ENCODE measurements at places on chromosomes 5 and 9. TPM values are rescaled to one million over a fixed set of nuclear protein-coding genes. Genes with fewer than 3 reads are reported as not detected.

- no peak overlapping the region for H3K4me3 ChIP-seq
- H3K4me1 ChIP-seq, result no peaks in the 10 kb centered on the region
- H3K27ac ChIP-seq, result no peak overlapping the region
- H3K36me3 ChIP-seq, result no peaks in the 10 kb centered on the region
- no peak for DNase-seq
- no peaks in the 10 kb centered on the region for H3K27me3 ChIP-seq
Observed at GRCh38 chr5:53934151-53934820, 373.8 kb downstream of the NDUFS4 start.

Gene LRRC19
- not detected for total RNA-seq

GRCh38 chr5:160831801-160832200, 20.2 kb downstream of the ATP10B start:
- H3K4me1 ChIP-seq, result no peaks in the 10 kb centered on the region
- no peak overlapping the region for H3K4me3 ChIP-seq
- DNase-seq, result no peak
- peaks cover 5% of the 10 kb centered on the region for H3K36me3 ChIP-seq
- H3K27ac ChIP-seq, result no peak overlapping the region

Gene C9orf50
- not detected for total RNA-seq

DNA sequence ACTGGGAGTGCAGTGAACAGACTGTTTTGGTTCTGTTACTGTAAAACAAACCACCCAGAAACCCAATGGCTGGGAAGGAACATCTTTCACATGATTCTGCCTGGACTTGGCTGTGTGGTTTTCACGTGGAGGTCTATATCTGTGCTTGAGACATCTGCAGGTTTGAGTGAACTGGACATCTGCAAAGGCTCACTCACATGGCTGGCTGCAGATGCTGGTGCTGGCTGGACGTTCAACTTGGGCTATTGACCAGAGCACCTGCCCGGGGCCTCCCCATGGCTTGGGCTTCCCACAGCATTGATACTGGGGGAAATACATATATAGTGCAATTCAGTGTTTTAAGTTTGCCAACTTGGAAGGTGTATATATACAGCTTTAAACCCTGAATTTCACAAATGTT, 6.8 kb downstream of the CTSL start:
- H3K27me3 ChIP-seq, result peaks cover 32% of the 10 kb centered on the region
- DNase-seq, result no peak
- peaks cover 11% of the 10 kb centered on the region for H3K4me1 ChIP-seq
- H3K36me3 ChIP-seq, result peaks cover 1% of the 10 kb centered on the region

Gene TOR1A
- total RNA-seq, result 47.0 TPM

DNA sequence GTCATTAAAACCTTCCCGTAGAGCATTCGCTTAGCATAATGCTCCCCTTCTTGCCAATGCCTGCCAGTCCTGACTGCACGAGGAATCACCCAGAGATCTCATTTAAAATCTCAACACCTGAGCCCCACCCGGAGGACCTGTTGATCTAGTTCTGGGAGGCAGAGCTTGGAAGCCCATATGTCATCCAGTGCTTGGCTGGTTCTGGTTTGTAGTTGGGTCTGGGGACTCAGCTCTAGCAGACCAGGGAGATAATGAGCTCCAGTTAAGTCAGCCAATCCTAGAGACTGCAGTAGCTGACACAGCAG, 131.8 kb upstream of the DAP start:
- no peak for DNase-seq
- H3K36me3 ChIP-seq, result no peaks in the 10 kb centered on the region
- no peak overlapping the region for H3K27ac ChIP-seq
- peaks cover 6% of the 10 kb centered on the region for H3K27me3 ChIP-seq
- no peaks in the 10 kb centered on the region for H3K4me1 ChIP-seq

Gene PRUNE2
- 1.5 TPM for total RNA-seq

Gene LCP2
- total RNA-seq, result 190 TPM

Gene FGFR4
- total RNA-seq, result 1.1 TPM

DNA sequence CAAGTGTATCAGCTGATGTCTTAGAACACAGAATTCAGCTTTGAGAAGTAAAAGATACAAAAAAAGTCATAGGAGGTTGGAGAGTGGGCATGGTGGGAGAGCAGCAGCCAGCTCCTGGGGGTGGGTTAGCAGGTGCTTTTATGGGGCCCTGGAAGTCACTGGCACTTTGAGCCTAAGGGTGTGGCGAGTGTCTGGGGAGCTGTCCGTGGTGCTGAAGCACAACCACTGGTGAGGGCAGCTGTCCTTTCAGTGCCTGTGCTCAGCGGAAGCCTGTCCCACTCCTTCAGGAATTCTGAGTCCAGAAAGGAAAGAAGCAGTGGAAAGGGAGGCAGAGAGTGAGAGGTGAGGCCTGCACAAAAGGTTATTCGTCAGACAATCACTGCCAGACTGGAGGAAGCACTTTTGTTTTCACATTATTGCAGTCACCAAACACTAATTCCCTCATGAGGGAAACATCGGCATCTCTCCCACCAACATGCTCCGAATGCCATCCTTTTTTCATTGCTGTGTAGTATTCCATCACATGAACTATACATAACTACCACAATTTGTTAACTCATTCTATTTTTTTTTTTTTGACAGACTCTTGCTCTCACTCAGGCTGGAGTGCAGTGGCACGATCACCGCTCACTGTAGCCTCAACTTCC, 59.4 kb upstream of the RAPGEF1 start:
- H3K4me1 ChIP-seq, result no peaks in the 10 kb centered on the region
- no peak overlapping the region for H3K27ac ChIP-seq
- no peak overlapping the region for H3K4me3 ChIP-seq

GRCh38 chr5:128772356-128772755, 192.9 kb upstream of the SLC27A6 start:
- H3K4me1 ChIP-seq, result peaks cover 10% of the 10 kb centered on the region
- H3K27ac ChIP-seq, result no peak overlapping the region
- H3K36me3 ChIP-seq, result no peaks in the 10 kb centered on the region
- H3K27me3 ChIP-seq, result peaks cover 16% of the 10 kb centered on the region

Gene ZBED3
- 11.4 TPM for total RNA-seq

DNA sequence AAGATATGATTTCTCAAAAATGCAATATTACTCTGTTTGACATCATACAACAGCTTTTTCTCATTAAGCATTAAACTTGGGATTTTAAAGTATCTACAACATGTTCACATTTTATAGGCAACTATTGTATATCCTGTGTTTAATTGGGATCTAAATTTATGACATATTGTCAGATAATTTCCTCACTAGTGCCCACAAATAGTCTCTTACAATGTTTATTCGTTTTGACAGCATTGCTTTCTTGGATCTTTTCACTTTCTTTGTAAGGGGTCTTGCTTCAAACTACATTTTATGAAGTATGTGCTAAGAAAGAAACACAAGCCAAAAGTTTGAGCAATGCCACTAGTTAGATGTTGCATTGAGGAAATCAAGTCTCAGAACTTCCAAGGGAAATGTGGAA, 285.1 kb downstream of the TMEM167A start:
- H3K4me3 ChIP-seq, result no peak overlapping the region
- DNase-seq, result no peak
- no peaks in the 10 kb centered on the region for H3K36me3 ChIP-seq
- H3K27ac ChIP-seq, result no peak overlapping the region
- no peaks in the 10 kb centered on the region for H3K4me1 ChIP-seq

- H3K4me1 ChIP-seq, result no peaks in the 10 kb centered on the region
- DNase-seq, result no peak
- H3K4me3 ChIP-seq, result no peak overlapping the region
Observed at GRCh38 chr5:138933522-138934290, 58.6 kb upstream of the LRRTM2 start.

GRCh38 chr9:132018957-132019405, 60.7 kb downstream of the MED27 start:
- peaks cover 5% of the 10 kb centered on the region for H3K4me1 ChIP-seq
- H3K27ac ChIP-seq, result no peak overlapping the region
- no peak for DNase-seq
- H3K27me3 ChIP-seq, result no peaks in the 10 kb centered on the region
- H3K4me3 ChIP-seq, result no peak overlapping the region

DNA sequence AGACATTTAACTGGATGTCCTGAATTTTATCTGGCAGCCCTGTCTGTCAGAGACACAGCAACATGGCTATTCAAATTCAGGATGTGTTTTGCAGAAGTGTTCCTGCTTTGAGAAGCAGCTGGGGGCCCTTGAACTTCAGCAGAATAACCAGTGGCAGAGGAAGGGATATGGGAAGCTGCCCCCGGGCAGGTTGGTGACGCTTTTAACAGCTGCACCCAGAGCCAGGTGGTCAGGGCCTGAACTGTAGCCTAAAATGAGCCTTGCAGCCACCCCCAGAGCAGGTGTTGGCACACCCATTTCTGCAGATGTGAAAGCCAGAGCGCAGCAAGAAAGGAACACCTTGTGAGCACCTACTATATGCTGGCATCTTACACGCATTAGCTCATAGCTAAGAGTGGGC, 128.7 kb upstream of the BOD1 start:
- no peak overlapping the region for H3K4me3 ChIP-seq
- no peak overlapping the region for H3K27ac ChIP-seq
- no peaks in the 10 kb centered on the region for H3K36me3 ChIP-seq
- H3K27me3 ChIP-seq, result no peaks in the 10 kb centered on the region

Gene CYLC2
- not detected for total RNA-seq

Gene TUBB4B
- 128 TPM for total RNA-seq

DNA sequence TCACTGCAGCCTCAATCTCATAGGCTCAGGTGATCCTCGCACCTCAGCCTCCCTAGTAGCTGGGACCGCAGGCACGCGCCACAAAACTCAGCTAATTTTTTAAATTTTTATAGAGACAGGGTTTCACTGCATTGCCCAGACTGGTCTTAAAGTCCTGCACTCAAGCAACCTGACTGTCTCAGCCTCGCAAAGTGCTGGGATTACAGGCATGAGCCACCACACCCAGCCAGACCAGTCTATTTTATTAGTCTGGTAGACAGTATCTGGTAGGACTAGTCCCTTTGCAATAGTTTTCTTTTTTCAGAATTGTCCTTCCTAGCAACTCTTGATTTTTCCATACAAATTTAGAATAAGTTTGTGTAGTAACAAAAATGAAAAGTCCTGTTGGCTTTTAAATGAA, 14.1 kb upstream of the GPR150 start:
- H3K27me3 ChIP-seq, result no peaks in the 10 kb centered on the region
- H3K27ac ChIP-seq, result no peak overlapping the region
- no peak for DNase-seq
- H3K4me3 ChIP-seq, result no peak overlapping the region
- peaks cover 4% of the 10 kb centered on the region for H3K36me3 ChIP-seq

- H3K27ac ChIP-seq, result no peak overlapping the region
- no peaks in the 10 kb centered on the region for H3K36me3 ChIP-seq
- no peak overlapping the region for H3K4me3 ChIP-seq
- peaks cover 7% of the 10 kb centered on the region for H3K4me1 ChIP-seq
Observed at GRCh38 chr5:94901191-94901979, 282.9 kb downstream of the SLF1 start.

- H3K4me3 ChIP-seq, result no peak overlapping the region
- H3K27ac ChIP-seq, result no peak overlapping the region
- DNase-seq, result no peak
- no peaks in the 10 kb centered on the region for H3K4me1 ChIP-seq
- no peaks in the 10 kb centered on the region for H3K27me3 ChIP-seq
Observed at GRCh38 chr5:52685566-52685965, 102.2 kb upstream of the ITGA1 start.

DNA sequence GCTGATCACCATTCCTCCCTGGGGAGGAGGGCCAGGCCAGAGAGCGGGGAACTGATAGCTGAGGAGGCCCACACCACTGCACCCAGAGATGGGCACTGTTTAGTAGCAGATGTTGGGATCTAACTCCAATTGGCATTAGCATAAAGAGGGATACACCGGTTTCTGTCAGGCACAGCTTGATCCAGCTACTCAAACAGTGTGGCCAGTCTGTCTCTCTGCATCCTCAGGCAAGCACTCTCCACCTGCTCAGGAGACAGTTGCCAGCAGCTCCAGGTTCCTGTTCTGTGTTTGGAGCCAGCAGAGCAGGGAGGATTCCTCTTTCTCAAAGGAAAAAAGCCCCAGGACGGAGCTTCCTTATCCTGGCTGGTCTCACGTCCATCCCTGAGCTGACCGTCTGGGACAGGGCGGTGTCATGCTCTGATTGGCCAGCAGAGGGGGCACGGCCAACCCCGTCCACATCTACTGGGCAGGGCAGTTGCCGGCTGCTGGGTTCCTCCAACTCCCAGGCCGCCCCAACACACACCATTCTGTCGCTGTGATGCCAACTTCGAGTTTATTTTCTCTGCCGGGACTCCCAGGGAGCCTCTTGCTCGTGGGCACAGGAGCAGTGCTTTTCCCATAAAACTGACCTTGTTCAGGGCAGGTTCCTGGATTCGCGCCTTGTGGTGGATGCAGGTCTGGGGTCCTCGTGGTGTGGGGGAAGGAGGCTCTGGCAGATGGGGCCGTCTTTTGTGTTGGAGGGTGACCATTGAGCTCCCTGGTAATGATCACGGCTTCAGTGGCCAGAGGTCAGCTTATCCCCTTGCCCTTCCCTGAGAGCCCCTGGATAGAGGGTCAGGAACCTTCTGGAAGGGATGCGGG, 47.9 kb downstream of the COL5A1 start:
- H3K36me3 ChIP-seq, result no peaks in the 10 kb centered on the region
- H3K4me1 ChIP-seq, result no peaks in the 10 kb centered on the region
- no peaks in the 10 kb centered on the region for H3K27me3 ChIP-seq
- no peak overlapping the region for H3K4me3 ChIP-seq

DNA sequence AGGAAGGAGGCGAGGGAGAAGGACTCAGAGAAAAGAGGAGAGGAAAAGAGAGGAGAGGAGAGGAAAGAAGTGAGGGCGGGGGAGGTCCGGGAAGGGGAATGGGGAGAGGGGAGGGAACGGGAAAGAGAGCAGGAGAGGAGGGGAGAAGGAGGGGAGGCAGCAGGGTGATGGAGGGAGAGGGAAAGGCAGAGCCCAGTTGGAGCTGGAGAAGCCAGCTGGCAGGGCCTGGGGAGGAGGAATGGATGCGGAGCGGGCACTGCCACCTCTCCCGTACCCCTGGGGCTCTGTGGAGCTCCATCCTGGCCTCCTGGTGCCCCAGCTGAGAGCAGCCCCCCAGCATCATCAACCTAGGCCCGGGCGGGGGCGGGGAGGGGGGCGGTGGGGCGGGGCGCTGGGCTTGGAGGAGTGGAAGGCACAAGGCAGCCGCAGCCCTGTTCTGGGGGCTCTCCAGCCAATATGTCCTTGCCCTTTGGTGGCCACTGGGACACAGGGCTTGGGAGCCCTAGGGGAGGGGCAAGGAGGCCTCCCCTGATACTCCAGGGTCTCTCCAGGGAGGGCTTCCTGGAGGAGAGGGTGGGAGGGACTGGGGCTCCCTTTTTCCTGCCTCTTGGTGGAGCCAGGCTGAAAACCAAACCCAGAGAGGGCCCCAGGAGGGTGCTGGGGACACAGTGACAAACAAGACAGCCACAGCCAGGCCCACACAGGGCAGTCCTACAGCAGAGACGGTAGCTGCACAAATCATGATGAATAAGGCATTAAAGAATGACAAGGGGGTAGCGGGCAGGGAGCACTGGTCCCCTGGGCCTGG, 123.7 kb downstream of the C9orf50 start:
- H3K4me3 ChIP-seq, result peak overlapping the region; percentile 84
- peaks cover 7% of the 10 kb centered on the region for H3K36me3 ChIP-seq

GRCh38 chr9:30815585-30815984, 1568.9 kb upstream of the ACO1 start:
- H3K4me3 ChIP-seq, result no peak overlapping the region
- H3K4me1 ChIP-seq, result no peaks in the 10 kb centered on the region

- H3K27ac ChIP-seq, result no peak overlapping the region
- H3K36me3 ChIP-seq, result no peaks in the 10 kb centered on the region
- no peak for DNase-seq
- H3K4me3 ChIP-seq, result no peak overlapping the region
- no peaks in the 10 kb centered on the region for H3K4me1 ChIP-seq
- peaks cover 8% of the 10 kb centered on the region for H3K27me3 ChIP-seq
Observed at GRCh38 chr5:151005950-151006576, 14.3 kb upstream of the GPX3 start.

Gene C7
- total RNA-seq, result not detected

Measured in activated T-cell treated with anti-CD3 and anti-CD28 coated beads, Interleukin-2, amount 50 U/mL, for 72 hours (primary cell).